Retina (tissue), 1 donor: ENCODE measurements at places on chromosomes 13 and 19.

GRCh38 chr13:106450991-106451390 is 84.5 kb downstream of the EFNB2 start:
- DNase-seq, result no peak

DNA sequence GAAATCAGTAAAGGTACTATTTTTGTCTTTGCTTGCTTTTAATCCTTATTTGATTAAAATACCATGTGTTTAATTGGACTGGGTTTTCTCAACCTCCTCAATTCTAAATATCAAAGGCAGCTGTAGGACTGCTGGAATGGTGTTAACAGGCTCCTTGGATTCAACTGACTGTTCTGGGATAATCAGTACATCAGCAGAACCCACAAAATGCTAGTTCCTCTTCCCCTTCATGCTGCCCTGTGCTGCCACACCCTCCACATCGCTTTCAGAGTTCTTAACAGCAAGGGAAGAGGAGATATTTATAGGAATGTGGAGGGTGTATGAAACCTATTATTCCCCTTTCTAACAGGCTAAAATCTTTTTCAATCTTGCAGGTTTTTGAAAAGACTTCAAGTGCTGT is 82.4 kb downstream of the KCTD12 start:
- no peak for DNase-seq

- no peak for DNase-seq
These were observed 22.3 kb downstream of the ZNF44 start for GRCh38 chr19:12272386-12272785.

- peak; percentile 79 for DNase-seq
These were observed 53.9 kb downstream of the MCF2L start for GRCh38 chr13:113022745-113023574.

- no peak for DNase-seq
These were observed 4.2 kb downstream of the RCBTB1 start for GRCh38 chr13:49580980-49581680.
